ENCODE measurements at places on chromosomes 7 and 10. TPM values are rescaled to one million over a fixed set of nuclear protein-coding genes. Genes with fewer than 3 reads are reported as not detected.
A peak's percentile ranks its signal among the peaks of the same experiment; 100 is the strongest.

Gene ANKRD1
- total RNA-seq = not detected

Gene TRUB1
- 17.1 TPM for total RNA-seq

Gene NEUROD6
- not detected for total RNA-seq

Gene ADAM12
- total RNA-seq = 3.3 TPM

Gene NRF1
- 19.4 TPM for total RNA-seq

Gene ZNF804B
- 0.19 TPM for total RNA-seq

Gene DPP6
- 1.8 TPM for total RNA-seq

Gene MMS19
- 56.1 TPM for total RNA-seq

Gene NKX1-2
- total RNA-seq = not detected

Gene CHAT
- not detected for total RNA-seq

- no peaks in the 10 kb centered on the region for H3K27me3 ChIP-seq
- peak; percentile 79 for DNase-seq
- no peaks in the 10 kb centered on the region for H3K4me1 ChIP-seq
- H3K4me3 ChIP-seq = no peak overlapping the region
- no peak overlapping the region for H3K27ac ChIP-seq
- no peaks in the 10 kb centered on the region for H3K36me3 ChIP-seq
Measured at GRCh38 chr10:69845574-69846292, 44.0 kb downstream of the COL13A1 start.

GRCh38 chr10:78991187-78991586 is 77.6 kb upstream of the ZMIZ1 start:
- H3K4me1 ChIP-seq = no peaks in the 10 kb centered on the region
- H3K4me3 ChIP-seq = no peak overlapping the region
- H3K27ac ChIP-seq = no peak overlapping the region
- DNase-seq = no peak
- H3K36me3 ChIP-seq = no peaks in the 10 kb centered on the region

DNA sequence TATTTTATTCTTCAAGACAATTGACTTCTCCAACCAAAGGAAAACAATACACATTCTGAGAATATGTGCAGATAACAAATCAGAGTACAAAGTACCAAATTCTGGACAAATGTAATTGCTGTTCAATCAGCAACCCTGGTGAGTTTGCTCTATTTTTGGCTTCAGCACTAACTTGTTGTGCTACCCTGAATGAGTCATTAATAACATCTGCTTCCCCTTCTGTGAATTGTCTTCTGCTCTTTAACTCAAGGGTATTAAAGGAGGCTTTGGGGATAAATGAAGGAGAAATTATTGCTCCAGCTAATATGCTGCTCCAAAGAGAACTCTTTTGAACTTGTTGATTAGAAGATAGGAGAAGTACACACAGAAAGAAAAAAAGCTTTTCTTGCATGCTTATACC is 459.3 kb downstream of the HTR7 start:
- no peak overlapping the region for H3K4me3 ChIP-seq
- no peak for DNase-seq
- no peaks in the 10 kb centered on the region for H3K4me1 ChIP-seq
- no peak overlapping the region for H3K27ac ChIP-seq
- H3K27me3 ChIP-seq = no peaks in the 10 kb centered on the region
- no peaks in the 10 kb centered on the region for H3K36me3 ChIP-seq

- no peak overlapping the region for H3K27ac ChIP-seq
- H3K36me3 ChIP-seq = no peaks in the 10 kb centered on the region
- DNase-seq = no peak
- H3K4me1 ChIP-seq = no peaks in the 10 kb centered on the region
- no peak overlapping the region for H3K4me3 ChIP-seq
Measured at GRCh38 chr7:30925913-30926312, 14.3 kb downstream of the AQP1 start.

DNA sequence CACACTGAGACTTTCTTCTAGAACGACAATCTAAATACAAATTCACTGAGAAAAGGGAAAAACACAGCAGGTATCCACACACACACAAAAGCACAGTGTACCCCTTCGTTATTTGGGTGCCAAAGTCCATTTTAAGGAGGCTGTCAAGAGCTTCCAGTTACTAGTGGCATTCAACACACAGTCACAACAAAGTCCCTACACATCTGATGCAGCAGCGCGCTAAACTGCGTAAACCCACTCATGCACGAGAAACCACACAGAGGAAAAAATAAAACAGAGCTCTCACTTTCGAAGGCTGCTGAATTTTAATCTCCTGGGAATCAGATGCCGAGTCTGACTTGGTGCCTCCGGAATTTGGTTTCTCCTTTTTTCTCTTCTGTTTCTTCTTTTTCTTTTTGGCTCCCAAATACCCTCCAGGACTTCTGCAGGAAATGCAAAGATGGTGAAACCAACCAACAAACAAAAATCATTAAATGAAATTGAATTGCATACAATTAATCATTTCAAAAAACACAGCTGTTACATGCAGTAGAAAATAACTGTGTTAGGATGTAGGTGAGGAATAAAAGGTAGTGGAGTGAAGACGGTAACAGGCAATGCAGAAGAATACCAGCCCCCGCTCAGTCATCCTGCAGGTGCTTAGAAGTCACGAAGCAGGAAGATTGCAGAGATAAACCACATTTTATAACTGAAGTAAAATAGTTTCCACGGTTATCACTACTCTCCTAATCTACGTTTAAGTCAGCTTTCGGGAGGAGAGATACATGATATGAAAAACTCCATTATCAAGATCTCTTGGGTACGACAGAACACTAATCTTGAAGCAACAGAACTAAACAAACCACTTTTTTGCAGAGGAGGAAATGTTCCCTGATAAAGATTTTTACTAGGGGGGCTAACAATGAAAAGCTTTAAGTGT is 27.1 kb downstream of the NMT2 start:
- H3K36me3 ChIP-seq = no peaks in the 10 kb centered on the region
- no peaks in the 10 kb centered on the region for H3K27me3 ChIP-seq
- DNase-seq = no peak
- no peak overlapping the region for H3K4me3 ChIP-seq
- H3K4me1 ChIP-seq = no peaks in the 10 kb centered on the region
- H3K27ac ChIP-seq = no peak overlapping the region

DNA sequence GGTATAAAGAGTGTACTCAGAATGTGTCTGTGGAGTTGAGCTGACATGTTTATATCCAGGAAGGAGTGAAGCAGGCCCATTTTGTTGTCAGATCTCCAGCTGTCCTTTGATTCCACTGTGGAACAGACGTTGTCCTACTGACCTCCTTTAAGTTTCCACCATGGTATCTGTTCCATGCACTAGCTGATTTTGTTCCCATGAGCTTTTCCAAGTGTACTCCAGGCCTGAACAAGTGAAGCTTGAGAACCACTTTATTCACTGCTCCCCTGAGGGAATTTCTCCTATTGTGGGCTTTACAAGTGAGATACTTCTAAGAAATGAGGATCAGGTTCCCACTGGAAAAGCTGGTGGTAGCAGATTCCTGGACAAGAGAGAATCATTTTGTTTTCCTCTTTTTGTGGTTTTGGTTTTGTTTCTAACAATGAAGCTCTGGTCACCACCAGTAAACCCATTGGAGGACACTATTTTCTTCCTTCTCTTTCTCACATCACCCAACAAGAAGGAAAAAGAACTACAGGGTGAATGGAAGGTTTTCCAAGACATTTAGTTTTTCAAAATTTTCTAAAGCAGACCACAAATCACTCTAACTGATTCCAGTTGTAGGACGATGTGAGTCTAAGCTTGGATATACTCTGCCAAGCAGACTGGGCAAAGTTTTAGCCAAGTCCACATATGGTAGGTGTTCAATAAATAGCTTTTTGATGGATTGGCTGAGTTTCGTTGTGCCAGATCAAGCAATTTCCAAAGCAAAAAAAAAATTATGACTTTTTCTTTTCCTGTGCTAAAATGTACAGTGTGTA is 144.2 kb downstream of the JCAD start:
- no peak overlapping the region for H3K27ac ChIP-seq
- no peaks in the 10 kb centered on the region for H3K27me3 ChIP-seq
- DNase-seq = no peak

DNA sequence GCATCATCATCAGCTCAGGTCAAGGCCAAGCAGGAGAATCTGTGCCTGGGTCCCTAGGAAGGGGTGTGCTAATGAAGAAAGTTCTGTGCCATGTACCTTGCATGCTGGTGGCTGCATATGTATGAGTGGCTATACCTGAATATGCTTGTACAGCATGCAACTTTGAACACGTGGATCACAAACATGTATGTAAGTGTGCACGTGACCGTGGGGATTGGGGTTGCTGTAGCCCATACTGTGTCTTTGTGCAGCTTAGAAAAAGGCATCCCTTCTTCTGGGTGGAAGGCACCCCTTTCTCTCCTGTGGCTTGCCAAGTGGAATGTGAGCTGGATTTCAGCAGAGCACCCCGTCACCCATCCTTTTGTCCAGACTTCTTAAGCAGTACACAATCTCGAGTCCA is 13.8 kb downstream of the EMX2 start:
- H3K4me1 ChIP-seq = no peaks in the 10 kb centered on the region
- H3K27me3 ChIP-seq = peaks cover 17% of the 10 kb centered on the region
- no peak overlapping the region for H3K4me3 ChIP-seq
- no peaks in the 10 kb centered on the region for H3K36me3 ChIP-seq

GRCh38 chr10:48296576-48297098 is 9.8 kb upstream of the MAPK8 start:
- no peaks in the 10 kb centered on the region for H3K4me1 ChIP-seq
- H3K27me3 ChIP-seq = no peaks in the 10 kb centered on the region
- no peak for DNase-seq
- no peak overlapping the region for H3K4me3 ChIP-seq

DNA sequence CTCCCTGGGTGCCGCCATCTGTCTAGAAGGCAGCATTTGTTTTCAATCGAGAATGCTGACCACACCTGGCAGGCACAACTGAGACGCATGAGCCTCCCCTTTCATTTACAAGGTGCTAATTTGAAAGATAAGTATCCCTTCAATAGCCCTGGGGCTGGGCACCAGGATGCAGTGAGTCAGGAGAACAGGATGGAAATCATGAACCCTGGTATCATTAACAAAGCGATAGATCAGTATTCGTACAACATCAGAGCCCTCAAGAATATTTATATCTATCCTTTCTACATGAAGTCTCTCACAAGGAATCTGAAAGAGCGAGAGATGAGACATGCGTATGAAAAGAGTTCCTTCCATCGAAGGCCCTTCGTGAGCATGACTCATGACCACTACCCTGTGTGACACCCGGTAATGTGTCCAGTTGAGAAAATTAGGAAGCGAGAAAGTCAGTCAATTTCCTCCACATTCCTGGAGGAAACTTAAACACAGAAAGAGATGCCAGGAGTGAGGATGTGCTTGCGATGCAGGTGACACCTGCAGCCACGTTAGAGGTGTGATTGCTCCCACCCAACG is 123.1 kb upstream of the PITRM1 start:
- no peak overlapping the region for H3K27ac ChIP-seq
- no peak overlapping the region for H3K4me3 ChIP-seq
- H3K36me3 ChIP-seq = no peaks in the 10 kb centered on the region
- no peak for DNase-seq

GRCh38 chr10:49158404-49158803 is 24.6 kb upstream of the FAM170B start:
- H3K4me1 ChIP-seq = no peaks in the 10 kb centered on the region
- H3K4me3 ChIP-seq = no peak overlapping the region
- no peak for DNase-seq

- H3K36me3 ChIP-seq = no peaks in the 10 kb centered on the region
- H3K4me1 ChIP-seq = no peaks in the 10 kb centered on the region
- no peaks in the 10 kb centered on the region for H3K27me3 ChIP-seq
- no peak for DNase-seq
Measured at GRCh38 chr7:157881048-157881771, 544.4 kb downstream of the DNAJB6 start.

GRCh38 chr10:114663626-114664025 is 5.6 kb upstream of the ABLIM1 start:
- DNase-seq = no peak
- H3K27ac ChIP-seq = peak overlapping the region; percentile 42
- no peaks in the 10 kb centered on the region for H3K27me3 ChIP-seq
- no peaks in the 10 kb centered on the region for H3K4me1 ChIP-seq
- no peaks in the 10 kb centered on the region for H3K36me3 ChIP-seq
- H3K4me3 ChIP-seq = no peak overlapping the region

DNA sequence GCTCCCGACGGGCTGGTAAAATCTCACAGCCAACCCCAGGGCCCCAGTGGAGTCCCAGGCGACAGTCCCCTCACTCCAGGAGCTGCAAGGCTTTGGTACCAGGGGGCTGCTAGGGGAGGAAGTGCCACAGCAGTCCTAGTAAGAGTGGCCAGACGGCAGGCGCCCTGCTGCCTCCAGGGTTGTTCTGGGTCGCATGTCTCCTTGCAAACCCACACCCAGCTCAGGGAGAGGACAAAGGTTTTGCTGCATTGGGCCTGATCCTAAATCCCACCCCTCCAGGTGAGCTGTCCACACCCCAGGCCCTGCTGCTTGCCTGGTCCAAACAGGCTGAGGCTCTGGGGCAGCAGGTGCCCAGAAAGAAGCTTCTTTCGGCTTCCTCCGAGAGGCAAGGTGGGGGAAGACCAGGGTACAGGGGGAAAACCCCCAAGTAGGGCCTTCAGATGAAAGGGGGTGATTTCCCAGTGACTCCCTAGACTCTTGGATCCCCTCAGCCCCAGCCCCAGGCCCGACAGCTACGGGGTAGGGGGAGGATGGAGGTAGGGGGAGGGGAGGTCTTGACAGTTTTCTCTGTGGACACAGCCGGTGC is 4.2 kb upstream of the KCP start:
- no peak overlapping the region for H3K4me3 ChIP-seq
- H3K36me3 ChIP-seq = no peaks in the 10 kb centered on the region
- H3K27me3 ChIP-seq = no peaks in the 10 kb centered on the region
- no peak overlapping the region for H3K27ac ChIP-seq
- peaks cover 3% of the 10 kb centered on the region for H3K4me1 ChIP-seq

DNA sequence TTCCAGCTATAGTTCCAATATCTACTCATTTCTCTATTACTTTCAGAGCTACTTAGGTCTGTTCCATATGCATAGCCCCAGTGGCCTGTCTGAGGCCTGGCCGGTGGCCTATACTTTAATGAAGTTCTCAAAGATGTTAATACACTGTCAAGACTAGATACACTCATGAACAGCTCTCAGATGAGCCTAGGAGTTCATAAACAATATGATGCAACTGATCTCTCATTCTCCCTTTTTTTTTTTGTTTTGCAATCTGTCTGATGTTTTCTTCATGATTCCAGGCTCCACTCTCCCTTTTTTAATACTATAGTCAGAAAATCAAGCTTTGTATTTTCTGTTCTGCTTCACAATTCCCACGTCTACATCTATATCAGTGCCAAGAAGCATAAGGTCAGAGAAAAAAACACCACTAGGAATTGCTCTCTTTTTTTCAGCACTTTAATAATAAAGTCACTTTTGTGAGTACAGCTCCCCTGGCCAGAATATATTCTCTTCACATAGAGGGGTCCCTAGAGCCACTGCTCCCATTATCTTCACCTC is 321.0 kb downstream of the C7orf25 start:
- no peaks in the 10 kb centered on the region for H3K27me3 ChIP-seq
- H3K4me3 ChIP-seq = no peak overlapping the region

- H3K36me3 ChIP-seq = no peaks in the 10 kb centered on the region
- no peak overlapping the region for H3K4me3 ChIP-seq
- no peaks in the 10 kb centered on the region for H3K27me3 ChIP-seq
- H3K4me1 ChIP-seq = no peaks in the 10 kb centered on the region
- H3K27ac ChIP-seq = no peak overlapping the region
- no peak for DNase-seq
Measured at GRCh38 chr7:108137993-108138392, 7.8 kb upstream of the LAMB4 start.

- H3K27ac ChIP-seq = no peak overlapping the region
- H3K36me3 ChIP-seq = no peaks in the 10 kb centered on the region
- H3K27me3 ChIP-seq = no peaks in the 10 kb centered on the region
- H3K4me1 ChIP-seq = no peaks in the 10 kb centered on the region
Measured at GRCh38 chr7:1987591-1988532, 244.9 kb downstream of the MAD1L1 start.

Measured in kidney (tissue), 22 donors.